Endodermal cell (in vitro differentiated cells): ENCODE measurements at places on chromosomes 1 and 21.

DNA sequence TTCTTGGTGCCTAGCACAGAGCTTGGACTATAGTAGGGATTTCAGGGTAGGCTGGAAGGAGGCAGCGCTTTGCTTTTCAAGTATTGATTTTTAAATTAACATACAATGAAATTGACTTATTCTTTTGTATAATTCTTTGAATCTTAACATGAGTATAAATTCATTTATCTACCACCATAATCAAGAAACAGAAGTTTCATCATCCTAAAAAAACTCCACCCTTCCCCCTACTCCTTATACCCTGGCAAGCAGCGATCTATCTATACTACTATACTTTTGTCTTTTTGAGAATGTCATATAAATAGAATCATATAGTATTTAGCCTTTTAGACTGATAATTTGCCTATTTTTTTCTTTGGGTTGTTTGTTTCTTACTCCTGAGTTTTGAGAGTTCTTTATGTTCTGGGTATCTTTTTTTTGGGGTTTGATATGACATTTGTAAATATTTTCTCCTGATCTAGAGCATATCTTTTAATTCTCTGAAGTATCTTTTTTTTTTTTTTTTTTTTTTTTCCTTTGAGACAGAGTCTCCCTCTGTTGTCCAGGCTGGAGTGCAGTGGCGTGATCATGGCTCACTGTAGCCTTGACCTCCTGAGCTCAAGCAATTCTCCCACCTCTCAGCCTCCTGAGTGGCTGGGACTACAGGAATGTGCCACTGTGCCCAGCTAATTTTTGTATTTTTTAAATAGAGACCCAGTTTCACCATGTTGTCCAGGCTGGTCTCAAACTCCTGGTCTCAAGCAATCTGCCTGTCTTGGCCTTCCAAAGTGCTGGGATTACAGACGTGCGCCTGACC lies 6.4 kb downstream of the RPS6KC1 start:
- no peak for DNase-seq
- peaks cover 5% of the 10 kb centered on the region for H3K36me3 ChIP-seq
- H3K27me3 ChIP-seq: no peaks in the 10 kb centered on the region
- H3K27ac ChIP-seq: no peak overlapping the region
- no peak overlapping the region for H3K4me3 ChIP-seq

DNA sequence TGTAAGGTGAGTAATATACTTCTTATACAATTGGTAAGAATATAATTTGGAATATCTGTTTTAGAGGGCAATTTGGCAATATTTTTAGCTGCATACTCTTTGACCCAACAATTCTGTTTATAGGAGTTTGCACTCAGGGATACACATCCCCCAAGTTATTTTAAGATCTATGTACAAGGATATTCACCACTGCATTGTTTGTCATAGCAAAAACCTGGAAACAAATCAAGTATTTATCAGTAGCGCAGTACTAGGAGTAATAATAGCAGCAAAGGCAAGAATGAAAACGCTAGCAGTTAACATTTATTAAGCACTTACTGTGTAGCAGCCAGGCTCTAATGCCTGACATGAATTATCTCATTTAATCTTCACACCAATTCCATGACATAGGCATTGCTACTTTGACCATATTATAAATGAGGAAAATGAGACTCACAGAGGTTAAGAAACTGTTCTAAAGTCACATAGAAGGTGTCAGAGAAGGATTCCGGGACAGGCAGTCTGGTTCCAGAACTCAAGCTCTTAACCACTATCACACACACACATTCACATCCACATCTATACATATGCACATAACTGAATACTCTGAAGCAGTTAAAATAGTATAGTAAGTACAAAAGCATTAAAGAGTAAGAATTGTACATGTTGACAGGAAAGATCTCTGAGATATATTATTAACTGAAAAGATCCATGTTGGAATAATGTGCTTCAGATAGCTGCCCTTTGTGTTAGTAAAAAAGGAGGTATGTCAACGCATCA lies 30.6 kb downstream of the PHC2 start:
- DNase-seq: no peak
- no peak overlapping the region for H3K4me3 ChIP-seq
- no peaks in the 10 kb centered on the region for H3K27me3 ChIP-seq
- no peaks in the 10 kb centered on the region for H3K36me3 ChIP-seq

DNA sequence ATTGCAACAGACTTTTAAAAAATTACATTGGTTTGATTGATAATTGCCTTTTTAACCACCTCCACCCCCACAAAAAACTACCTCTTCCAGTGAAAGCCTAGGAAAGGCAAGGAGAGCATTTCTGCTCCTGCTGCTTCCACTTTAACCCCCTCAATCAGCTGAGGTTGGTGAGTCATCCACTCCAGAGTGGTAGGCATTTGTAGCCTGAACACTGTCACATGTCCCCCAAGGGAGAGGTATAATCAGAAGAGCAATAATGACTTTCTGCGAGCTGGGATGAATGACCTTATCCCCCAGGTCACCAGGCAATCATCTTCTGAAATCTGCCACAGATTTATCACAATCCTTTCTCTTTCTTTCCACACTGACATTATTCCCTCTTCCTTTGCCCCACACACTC lies 126.6 kb upstream of the CAMK1G start:
- no peaks in the 10 kb centered on the region for H3K36me3 ChIP-seq
- DNase-seq: no peak
- H3K27ac ChIP-seq: peak overlapping the region; percentile 27
- no peaks in the 10 kb centered on the region for H3K27me3 ChIP-seq
- no peak overlapping the region for H3K4me3 ChIP-seq
- H3K4me1 ChIP-seq: peaks cover 14% of the 10 kb centered on the region

DNA sequence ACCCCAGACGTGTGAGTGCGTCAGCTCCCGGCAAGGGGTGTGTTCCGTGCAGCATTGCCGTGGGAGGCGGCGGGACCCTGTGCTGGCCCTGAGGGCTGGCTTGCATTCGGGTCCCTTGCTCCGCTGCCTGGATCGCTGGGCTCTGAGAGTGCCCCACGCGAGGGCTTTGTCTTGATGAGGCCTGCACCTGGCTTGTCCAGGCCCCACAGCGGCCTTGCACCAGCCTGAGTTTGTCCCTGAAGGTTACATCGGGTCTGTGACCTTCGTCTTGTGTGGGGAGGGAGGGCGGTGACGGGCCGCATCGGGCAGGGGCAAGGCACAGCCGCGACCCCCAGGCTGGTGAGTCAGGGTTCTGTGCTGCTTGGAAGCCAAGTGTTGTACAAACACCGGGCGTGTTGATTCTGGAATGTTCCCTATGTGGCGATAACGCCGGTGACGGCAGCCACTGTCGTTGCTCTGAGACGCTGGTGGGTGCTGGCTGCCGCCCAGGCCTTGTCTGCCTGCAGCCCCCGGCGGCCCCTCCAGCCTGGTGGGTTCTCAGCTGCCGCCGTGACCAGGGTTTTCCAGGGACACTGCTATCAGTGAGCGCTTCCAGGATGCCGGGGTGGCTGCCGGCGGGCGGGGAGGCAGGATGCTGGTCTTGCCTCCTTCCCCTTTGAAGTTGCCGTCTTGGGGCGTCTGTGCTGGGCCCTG lies 42.9 kb downstream of the SLX9 start:
- H3K4me1 ChIP-seq: no peaks in the 10 kb centered on the region
- H3K4me3 ChIP-seq: no peak overlapping the region
- H3K27me3 ChIP-seq: no peaks in the 10 kb centered on the region
- DNase-seq: no peak
- H3K27ac ChIP-seq: peak overlapping the region; percentile 51

GRCh38 chr1:30516485-30516858 lies 206.9 kb downstream of the MATN1 start:
- no peaks in the 10 kb centered on the region for H3K4me1 ChIP-seq
- no peak overlapping the region for H3K4me3 ChIP-seq
- H3K27ac ChIP-seq: no peak overlapping the region
- peak; percentile 12 for DNase-seq
- H3K27me3 ChIP-seq: no peaks in the 10 kb centered on the region

- H3K27ac ChIP-seq: no peak overlapping the region
- H3K27me3 ChIP-seq: no peaks in the 10 kb centered on the region
- no peaks in the 10 kb centered on the region for H3K36me3 ChIP-seq
- no peaks in the 10 kb centered on the region for H3K4me1 ChIP-seq
Measured at GRCh38 chr1:7358425-7358824, 412.7 kb upstream of the VAMP3 start.

- H3K4me3 ChIP-seq: no peak overlapping the region
- no peaks in the 10 kb centered on the region for H3K27me3 ChIP-seq
- DNase-seq: no peak
- H3K36me3 ChIP-seq: no peaks in the 10 kb centered on the region
- no peaks in the 10 kb centered on the region for H3K4me1 ChIP-seq
- H3K27ac ChIP-seq: no peak overlapping the region
Measured at GRCh38 chr1:24222793-24223192, 35.7 kb upstream of the IFNLR1 start.

DNA sequence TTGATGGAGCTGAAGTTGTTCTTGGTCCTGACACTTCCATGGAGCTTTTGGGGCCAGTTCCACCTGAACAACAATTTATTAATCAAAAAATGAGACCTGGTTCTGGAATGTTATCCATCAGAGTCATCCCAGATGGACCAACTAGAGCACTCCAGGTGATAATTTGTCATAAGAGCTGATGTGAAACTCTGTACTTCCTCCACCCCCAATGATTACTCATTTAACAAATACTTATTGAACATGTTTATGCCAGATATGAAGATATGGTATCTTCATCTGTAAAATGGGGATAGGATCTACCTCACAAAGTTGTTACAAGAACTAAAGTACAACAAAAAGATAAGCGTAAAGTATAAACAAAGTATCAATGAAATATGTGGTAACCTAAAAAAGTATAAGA lies 153.2 kb downstream of the VPS13D start:
- no peak overlapping the region for H3K4me3 ChIP-seq
- no peak for DNase-seq
- H3K27ac ChIP-seq: no peak overlapping the region
- no peaks in the 10 kb centered on the region for H3K27me3 ChIP-seq
- peaks cover 69% of the 10 kb centered on the region for H3K36me3 ChIP-seq

- H3K4me3 ChIP-seq: no peak overlapping the region
- peaks cover 22% of the 10 kb centered on the region for H3K27me3 ChIP-seq
- H3K4me1 ChIP-seq: peaks cover 6% of the 10 kb centered on the region
- H3K27ac ChIP-seq: no peak overlapping the region
- H3K36me3 ChIP-seq: no peaks in the 10 kb centered on the region
Measured at GRCh38 chr1:12163210-12163609, 3.6 kb upstream of the TNFRSF1B start.

GRCh38 chr21:24428591-24429199 lies 1178.6 kb downstream of the MRPL39 start:
- H3K27ac ChIP-seq: no peak overlapping the region
- no peaks in the 10 kb centered on the region for H3K4me1 ChIP-seq
- no peak overlapping the region for H3K4me3 ChIP-seq

- H3K4me3 ChIP-seq: peak overlapping the region; percentile 7
- H3K27me3 ChIP-seq: no peaks in the 10 kb centered on the region
- no peak overlapping the region for H3K27ac ChIP-seq
- DNase-seq: peak; percentile 65
Measured at GRCh38 chr1:64518692-64519481, 49.0 kb downstream of the CACHD1 start.

DNA sequence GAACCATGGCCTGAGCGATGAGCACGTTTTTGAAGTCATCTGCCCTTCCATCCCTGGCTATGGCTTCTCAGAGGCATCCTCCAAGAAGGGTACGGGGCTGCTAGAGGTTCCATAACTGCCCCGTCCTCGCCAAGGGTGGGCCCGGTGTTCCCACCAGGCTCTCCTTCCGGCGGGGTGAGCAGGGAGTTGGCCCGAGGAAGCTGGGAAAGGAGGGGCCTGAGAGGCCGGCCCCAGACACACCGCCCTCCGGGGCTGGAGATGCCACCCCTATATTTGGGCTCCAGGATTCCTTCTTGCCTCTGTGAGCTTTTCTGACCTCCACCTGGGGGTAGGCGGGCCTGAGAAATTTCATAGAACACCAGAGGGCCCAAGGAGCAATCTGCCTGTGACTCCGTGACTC lies 28.9 kb downstream of the EPHX1 start:
- H3K4me3 ChIP-seq: no peak overlapping the region
- H3K27ac ChIP-seq: no peak overlapping the region
- H3K36me3 ChIP-seq: peaks cover 89% of the 10 kb centered on the region
- H3K4me1 ChIP-seq: peaks cover 2% of the 10 kb centered on the region

- peaks cover 24% of the 10 kb centered on the region for H3K27me3 ChIP-seq
- peaks cover 6% of the 10 kb centered on the region for H3K4me1 ChIP-seq
- H3K4me3 ChIP-seq: peak within 1 kb of the TSS; percentile 65
Measured at GRCh38 chr1:109248797-109249629, at the start of gene CELSR2. TSS of gene CELSR2 (plus strand) at chr1:109249539. CDS start at chr1:109250080, 541 bp downstream.

DNA sequence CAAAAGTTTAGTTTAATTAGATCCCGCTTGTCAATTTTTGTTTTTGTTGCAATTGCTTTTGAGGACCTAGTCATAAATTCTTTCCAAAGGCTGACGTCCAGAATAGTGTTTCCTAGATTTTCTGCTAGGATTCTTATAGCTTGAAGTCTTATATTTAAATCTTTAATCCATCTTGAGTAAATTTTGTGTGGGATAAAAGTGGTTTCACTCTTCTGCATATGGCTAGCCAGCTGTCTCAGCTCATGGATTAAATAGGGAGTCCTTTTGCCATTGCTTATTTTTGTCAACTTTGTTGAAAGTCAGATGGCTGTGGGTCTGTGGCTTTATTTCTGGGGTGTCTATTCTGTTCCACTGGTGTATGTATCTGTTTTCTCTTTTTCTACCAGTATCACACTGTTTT lies 801.3 kb upstream of the ADGRL4 start:
- H3K27ac ChIP-seq: no peak overlapping the region
- no peak for DNase-seq
- no peak overlapping the region for H3K4me3 ChIP-seq
- no peaks in the 10 kb centered on the region for H3K27me3 ChIP-seq

DNA sequence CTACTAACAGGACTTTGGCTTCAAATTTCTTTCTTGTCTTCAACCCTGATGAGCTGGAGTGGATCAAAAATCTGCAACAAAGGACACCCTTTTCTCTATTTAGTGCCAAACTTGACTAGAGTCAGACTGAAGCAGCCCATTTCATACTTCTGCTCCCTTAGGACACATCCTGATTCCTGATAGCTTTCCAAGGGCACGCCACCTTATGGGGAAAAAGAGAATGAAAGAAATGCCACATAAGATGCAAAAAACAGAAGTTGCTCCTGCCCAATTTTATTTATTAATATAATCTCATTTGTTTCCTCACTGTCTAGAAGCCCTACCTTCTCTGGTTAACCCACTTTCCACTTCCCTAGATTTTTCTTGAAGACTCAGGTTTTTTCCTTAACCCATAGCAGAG lies 72.7 kb upstream of the NBPF4 start:
- H3K27me3 ChIP-seq: no peaks in the 10 kb centered on the region
- H3K4me1 ChIP-seq: no peaks in the 10 kb centered on the region
- no peak overlapping the region for H3K27ac ChIP-seq
- H3K4me3 ChIP-seq: no peak overlapping the region

DNA sequence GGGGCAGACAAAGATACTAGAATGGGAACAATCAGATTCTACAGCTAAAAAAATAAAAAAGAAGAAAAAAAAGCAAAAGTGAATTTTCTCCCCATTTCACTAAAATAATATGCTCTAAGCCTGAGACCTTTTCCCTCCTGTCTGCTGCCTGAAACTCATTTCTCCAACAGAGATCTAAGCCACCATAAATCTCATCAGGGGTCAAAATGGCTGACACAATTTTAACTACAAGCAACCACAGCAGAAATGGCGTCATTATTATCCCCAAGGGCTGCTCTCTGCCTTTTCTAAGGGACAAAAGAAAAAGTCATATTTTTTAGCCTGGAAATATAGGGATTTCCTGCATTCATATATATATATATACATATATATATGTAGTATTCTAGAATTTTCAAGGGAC lies 183.7 kb upstream of the CAMK1G start:
- no peaks in the 10 kb centered on the region for H3K36me3 ChIP-seq
- H3K27me3 ChIP-seq: no peaks in the 10 kb centered on the region
- no peak for DNase-seq
- peaks cover 11% of the 10 kb centered on the region for H3K4me1 ChIP-seq
